ENCODE measurements at places on chromosomes 5 and 9.

- DNase-seq, result no peak
Observed at GRCh38 chr5:3852161-3852916, 256.7 kb downstream of the IRX1 start.

GRCh38 chr9:137982200-137982599, 104.6 kb downstream of the CACNA1B start:
- DNase-seq, result no peak

DNA sequence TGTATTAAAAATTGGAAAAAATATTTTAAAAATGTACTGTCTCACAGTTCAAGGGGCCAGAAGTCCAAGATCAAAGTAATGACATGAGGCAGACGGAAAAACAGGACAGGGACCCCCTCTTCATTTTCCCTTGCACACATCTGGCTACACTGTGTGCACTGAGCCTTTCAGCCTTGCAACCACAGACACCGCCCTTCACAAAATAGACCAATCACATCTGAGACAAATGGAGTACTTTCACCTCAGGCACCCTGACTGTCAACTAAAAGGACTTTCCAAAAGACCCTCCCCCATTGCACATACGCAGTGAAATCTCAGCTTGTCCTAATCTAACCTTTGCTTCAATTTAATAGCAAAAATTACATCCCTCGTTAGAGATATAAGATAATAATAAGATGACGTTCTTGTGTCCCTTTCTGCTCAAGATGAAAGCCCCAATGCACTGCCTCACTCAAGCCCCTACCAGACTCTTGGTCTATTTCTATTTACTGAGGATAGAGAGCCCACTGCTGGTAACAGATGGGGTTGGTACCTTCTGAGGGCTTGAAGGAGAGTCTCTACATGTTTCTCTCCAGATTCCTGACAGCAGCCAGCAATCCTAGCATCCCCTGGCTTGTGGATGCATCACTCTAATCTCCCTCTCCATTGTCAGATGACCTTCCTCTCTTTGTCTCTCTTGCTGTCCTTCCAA, 514.8 kb upstream of the ADAMTS16 start:
- DNase-seq, result no peak

DNA sequence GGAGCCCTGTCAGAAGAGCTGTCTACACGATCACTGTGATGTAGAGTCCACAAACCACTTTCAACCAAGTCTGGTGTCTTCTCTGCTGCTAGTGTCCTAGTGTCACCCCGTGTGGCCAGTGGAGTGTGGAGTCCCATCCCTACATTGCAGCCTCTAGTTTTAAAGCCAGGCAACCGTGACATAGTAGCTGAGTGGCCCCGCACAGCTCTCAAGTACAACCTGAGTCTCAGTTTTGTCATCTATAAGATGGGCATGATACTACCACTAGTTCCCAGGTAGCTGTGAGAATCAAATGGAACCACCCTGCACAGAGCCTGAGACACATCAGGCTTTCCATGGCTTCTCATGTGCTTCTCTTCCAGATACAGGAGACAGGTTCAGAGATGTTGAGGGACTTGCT, 43.2 kb upstream of the AKNA start:
- DNase-seq, result no peak

DNA sequence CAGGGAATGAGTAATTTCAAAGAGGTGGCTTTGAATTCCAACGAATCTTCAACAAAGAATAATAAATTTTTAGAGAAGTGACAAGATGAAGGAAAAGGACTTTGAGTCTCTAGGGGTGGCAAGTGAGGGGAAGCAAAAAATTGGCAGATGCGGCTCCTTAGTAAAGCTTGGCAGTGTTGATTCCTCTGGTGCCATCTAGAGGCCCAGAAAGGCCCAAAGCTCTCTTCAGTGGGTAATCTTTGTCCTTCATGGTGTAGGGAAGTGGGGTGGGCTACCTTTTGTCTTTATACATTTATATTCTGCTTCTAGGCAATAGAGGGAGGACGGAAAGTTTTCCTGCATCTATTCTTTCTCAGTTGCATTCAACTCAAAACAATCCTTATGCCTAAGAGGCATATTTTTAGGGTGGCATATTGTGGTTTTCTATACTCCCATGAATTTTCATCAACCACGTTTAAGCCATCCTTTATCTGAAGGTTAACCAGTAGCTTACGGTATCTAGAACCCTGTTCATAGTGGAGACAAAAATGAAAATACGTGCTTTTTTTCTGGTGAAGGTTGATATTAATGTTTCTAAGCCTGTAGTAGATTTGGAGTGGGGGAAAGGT, 17.5 kb upstream of the ROPN1L start:
- no peak for DNase-seq

GRCh38 chr5:87754009-87754757, 341.5 kb upstream of the CCNH start:
- DNase-seq, result no peak

- no peak for DNase-seq
Observed at GRCh38 chr5:109413458-109413857, 3.7 kb upstream of the PJA2 start.

DNA sequence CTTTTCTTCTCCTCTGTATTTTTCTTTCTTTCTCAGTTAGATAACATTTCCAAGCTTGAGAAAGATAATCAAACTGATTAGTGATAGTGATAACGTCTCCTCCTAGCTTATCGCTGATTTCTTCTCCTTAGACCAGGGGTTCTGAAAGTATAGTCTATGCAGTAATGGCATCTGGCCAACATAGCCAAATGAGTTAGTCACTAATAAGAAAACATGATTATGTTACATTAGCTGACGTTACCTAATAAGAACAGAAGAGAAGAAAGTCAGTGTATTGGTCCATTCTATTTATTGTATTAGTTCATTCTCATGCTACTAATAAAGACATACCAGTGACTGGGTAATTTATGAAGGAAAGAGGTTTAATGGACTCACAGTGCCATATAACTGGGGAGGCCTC, 111.2 kb downstream of the STRBP start:
- no peak for DNase-seq

- DNase-seq, result no peak
Observed at GRCh38 chr9:83060556-83060955, 2.4 kb downstream of the RASEF start.

GRCh38 chr9:124752967-124753366, 18.1 kb downstream of the NR6A1 start:
- DNase-seq, result no peak

- no peak for DNase-seq
Observed at GRCh38 chr5:164204338-164204946, 699.0 kb downstream of the MAT2B start.

GRCh38 chr9:74711341-74711740, 176.4 kb downstream of the TRPM6 start:
- DNase-seq, result no peak

- no peak for DNase-seq
Observed at GRCh38 chr5:127602481-127602880, 46.4 kb upstream of the CTXN3 start.

- no peak for DNase-seq
Observed at GRCh38 chr9:76911971-76912370, 6.1 kb upstream of the PRUNE2 start.

- no peak for DNase-seq
Observed at GRCh38 chr5:181149355-181149754, 2.0 kb downstream of the OR2V2 start.

GRCh38 chr5:4252385-4252784, 656.8 kb downstream of the IRX1 start:
- DNase-seq, result no peak

Data from central memory CD8-positive, alpha-beta T cell (primary cell).